ENCODE measurements at places on chromosomes 11 and 22. TPM values are rescaled to one million over a fixed set of nuclear protein-coding genes. Genes with fewer than 3 reads are reported as not detected.

- H3K4me3 ChIP-seq: no peak overlapping the region
- peaks cover 59% of the 10 kb centered on the region for H3K4me1 ChIP-seq
- no peak overlapping the region for H3K27ac ChIP-seq
- H3K27me3 ChIP-seq: peaks cover 14% of the 10 kb centered on the region
- DNase-seq: no peak
- peaks cover 32% of the 10 kb centered on the region for H3K36me3 ChIP-seq
Measured at GRCh38 chr11:793556-793955, 3.7 kb upstream of the CEND1 start.

DNA sequence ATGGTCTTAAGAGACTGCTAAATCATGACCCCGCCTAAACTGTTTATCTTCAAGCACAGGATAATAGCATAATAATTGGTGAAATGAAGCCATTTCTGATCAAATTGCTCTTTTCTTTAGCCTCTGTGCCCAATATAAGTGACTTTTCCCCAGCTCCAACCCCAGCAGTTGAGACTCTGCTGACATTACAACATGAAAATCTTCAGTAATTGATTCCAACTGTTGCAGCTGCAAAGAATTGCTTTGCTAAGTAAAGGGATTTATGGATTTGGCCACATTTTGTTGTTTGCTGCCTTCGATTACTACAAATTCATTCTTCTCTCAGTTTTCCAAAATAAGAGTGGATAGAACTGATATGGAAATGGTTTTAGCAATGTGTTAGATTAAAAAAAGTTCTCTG, 576.7 kb upstream of the LRRC4C start:
- H3K4me1 ChIP-seq: no peaks in the 10 kb centered on the region
- H3K27me3 ChIP-seq: no peaks in the 10 kb centered on the region
- H3K36me3 ChIP-seq: no peaks in the 10 kb centered on the region
- no peak overlapping the region for H3K4me3 ChIP-seq
- H3K27ac ChIP-seq: no peak overlapping the region

DNA sequence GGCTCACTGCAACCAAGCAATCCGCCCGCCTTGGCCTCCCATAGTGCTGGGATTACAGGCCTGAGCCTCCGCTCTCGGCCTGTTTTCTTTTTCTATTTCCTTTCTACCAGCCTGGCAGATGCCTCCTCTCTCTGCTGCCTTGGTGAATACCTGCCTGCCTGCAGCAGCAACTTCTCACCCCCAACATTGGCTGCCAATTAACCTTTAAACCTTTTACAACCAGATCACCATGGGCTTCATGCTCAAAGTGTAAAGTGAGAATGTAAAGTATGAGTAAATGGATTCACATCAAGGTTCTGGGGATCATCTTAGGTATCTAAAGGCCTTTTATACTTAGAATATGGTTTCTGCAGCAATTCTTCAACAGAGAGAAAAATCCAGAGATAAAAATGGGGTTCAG, 13.0 kb upstream of the FCHSD2 start:
- H3K4me1 ChIP-seq: peaks cover 80% of the 10 kb centered on the region
- no peak overlapping the region for H3K27ac ChIP-seq
- no peak for DNase-seq
- H3K36me3 ChIP-seq: no peaks in the 10 kb centered on the region

HMOX1 gene
- total RNA-seq: 11.5 TPM

DNA sequence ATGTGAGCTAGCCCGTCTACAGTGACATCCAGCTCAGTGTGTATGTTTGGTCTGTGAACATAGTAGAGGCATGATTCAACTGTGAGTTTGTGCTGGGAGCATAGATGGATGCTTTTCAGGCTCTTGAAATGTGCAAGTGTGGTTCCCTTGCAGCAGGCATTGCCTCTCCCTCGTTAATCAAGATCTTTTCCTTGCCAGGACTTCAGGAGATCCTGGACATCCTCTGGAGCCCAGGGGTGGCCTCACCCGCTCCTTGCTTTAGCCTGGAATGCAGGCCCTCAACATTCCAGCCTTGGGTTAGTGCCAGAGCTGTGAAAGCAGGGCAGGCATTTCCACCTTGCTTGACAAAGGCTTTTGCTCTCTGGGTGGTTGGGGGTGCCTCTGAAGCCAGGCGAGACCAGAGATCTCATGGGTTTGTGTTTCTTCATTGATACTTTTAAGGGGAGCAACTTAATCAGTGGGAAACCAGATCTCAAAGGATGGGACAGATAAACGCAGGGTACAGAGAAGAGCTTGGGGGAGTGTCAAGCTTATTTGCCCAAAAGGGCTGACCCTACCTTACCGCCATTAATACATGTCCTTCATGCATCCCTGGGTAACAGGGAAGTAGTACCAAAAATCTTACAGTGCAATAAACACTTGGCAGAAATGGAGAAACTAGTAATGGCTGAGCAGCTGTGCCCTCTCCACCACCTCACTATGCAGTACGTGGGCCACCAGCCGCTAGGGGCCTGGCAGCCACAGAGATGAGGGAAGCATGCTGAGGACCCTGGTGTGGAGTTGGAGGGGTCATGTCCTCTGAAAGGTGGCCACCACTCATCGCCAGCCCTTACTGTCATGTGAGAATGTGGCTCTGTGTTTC, 72.1 kb downstream of the PTPRJ start:
- H3K36me3 ChIP-seq: no peaks in the 10 kb centered on the region
- DNase-seq: no peak
- H3K27me3 ChIP-seq: no peaks in the 10 kb centered on the region
- H3K27ac ChIP-seq: no peak overlapping the region
- peaks cover 12% of the 10 kb centered on the region for H3K4me1 ChIP-seq

DNA sequence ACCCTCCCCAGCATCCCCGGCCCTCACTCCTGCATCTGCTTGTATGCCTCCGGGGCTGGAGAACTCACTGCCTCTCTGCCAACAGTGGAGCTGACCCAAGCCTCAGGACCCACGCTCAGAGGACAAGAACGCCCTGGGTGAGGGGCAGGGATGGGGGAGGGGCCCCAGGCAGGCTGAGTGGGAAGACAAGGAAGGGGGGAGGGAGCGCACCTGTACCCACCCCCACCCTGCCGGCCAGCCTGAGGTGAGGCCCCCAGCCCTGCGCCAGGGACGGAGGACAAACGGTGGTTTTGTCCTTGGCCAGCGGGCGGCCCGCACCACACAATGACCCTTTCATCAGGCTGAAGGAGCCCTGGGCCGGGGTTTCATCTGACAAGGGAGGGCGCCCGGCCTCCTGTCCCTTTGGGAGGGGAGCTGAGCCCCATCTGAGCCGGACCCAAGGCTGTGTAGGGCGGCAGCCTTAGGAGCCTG, 10.0 kb downstream of the WNT7B start:
- peaks cover 19% of the 10 kb centered on the region for H3K4me1 ChIP-seq
- H3K36me3 ChIP-seq: no peaks in the 10 kb centered on the region

- H3K36me3 ChIP-seq: peaks cover 18% of the 10 kb centered on the region
- no peak overlapping the region for H3K4me3 ChIP-seq
- H3K27ac ChIP-seq: no peak overlapping the region
- DNase-seq: no peak
- no peaks in the 10 kb centered on the region for H3K27me3 ChIP-seq
Measured at GRCh38 chr11:11997049-11997322, 11.4 kb downstream of the DKK3 start.

DNA sequence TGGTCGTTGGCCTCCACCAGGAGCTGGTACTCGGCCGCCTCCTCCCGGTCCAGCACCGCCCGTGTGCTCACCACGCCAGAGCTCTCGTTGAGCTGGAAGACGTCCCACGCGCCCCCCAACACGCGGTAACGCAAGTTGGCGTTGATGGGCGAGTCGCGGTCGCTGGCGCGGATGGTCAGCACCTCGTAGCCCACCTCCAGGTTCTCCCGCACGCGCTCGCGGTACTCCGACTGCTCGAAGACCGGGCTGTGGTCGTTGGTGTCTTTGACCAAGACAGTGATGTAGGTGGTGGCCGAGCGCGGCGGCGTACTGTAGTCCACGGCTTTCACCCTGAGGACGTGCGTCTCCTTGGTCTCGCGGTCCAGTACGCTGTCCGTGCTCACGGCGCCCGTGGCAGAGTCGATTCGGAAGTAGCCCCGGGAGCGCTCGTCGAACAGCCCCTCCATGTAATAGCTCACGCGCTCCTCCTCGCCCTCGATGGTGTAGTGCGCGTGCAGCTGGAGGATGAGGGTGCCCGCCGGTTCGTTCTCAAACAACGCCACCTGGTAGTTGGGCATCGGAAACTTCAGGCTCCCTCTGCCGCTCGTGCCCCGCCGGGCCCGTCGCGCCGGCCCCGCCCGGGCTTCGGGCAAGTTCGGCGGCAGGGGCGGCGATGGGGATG, 1.4 kb downstream of the CELSR1 start:
- H3K27me3 ChIP-seq: peaks cover 58% of the 10 kb centered on the region
- H3K27ac ChIP-seq: no peak overlapping the region
- peaks cover 15% of the 10 kb centered on the region for H3K4me1 ChIP-seq
- no peaks in the 10 kb centered on the region for H3K36me3 ChIP-seq

DNA sequence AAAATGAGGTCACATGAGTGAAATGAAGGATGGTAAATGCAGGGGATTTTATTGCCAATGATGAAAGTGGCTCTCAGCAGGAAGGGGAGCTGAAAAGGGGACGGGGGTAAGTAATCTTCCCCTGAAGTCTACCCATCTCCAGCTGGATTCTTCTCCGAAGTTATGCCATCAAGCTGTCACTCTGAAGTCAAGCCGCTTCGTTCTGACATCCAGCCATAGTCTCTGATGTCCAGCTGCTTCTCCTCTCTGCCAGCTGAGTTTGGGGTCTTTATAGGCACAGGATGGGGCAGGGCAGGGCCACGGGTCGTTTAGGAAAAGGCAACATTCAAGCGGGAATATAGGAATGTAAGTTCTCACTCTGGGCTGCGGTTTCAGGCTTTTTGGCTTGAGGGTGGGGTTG, 181.9 kb upstream of the ANO3 start:
- H3K27me3 ChIP-seq: no peaks in the 10 kb centered on the region
- no peaks in the 10 kb centered on the region for H3K4me1 ChIP-seq
- no peaks in the 10 kb centered on the region for H3K36me3 ChIP-seq
- DNase-seq: no peak
- H3K27ac ChIP-seq: no peak overlapping the region

DNA sequence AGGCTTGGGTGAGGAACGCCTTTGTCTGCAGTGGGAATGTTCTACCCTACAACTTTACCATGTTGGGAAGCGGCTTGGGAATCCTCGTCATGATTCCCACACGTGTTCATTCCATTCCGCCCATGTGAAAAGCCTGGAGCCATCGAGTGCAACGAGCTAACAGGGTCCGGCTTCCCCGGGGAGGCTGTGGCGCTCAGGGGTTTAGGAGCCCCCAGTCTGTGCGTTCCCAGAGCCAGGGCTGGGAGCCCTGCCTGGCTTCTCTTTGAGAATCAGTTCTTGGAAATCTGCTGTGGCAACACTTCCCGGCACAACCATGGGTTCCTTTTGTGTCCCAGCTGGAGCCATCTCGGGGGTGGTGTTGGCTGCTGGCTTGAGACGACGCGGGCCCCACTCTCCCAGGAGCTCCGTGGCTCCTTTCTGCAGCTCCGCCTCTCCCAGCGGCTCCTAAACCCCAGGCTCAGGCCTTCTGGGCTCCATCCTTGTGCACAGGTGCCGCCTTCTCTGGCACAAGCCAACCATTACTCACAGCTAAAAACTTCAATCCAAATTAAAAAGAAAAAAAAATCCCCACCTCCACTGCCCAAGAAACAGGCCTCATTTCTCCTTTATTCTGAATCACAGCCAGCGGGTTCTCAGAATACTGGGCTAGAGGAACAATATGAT, 18.7 kb upstream of the PPFIA1 start:
- no peaks in the 10 kb centered on the region for H3K36me3 ChIP-seq
- H3K4me3 ChIP-seq: no peak overlapping the region
- H3K27me3 ChIP-seq: peaks cover 10% of the 10 kb centered on the region
- peak; percentile 47 for DNase-seq
- no peak overlapping the region for H3K27ac ChIP-seq

GRCh38 chr11:76589477-76589876, 81.1 kb downstream of the LRRC32 start:
- peaks cover 19% of the 10 kb centered on the region for H3K4me1 ChIP-seq
- no peaks in the 10 kb centered on the region for H3K27me3 ChIP-seq
- no peak for DNase-seq
- no peak overlapping the region for H3K4me3 ChIP-seq

PHOX2A gene
- total RNA-seq: not detected

- DNase-seq: no peak
- no peaks in the 10 kb centered on the region for H3K27me3 ChIP-seq
- no peak overlapping the region for H3K27ac ChIP-seq
- H3K4me3 ChIP-seq: no peak overlapping the region
- H3K36me3 ChIP-seq: peaks cover 17% of the 10 kb centered on the region
Measured at GRCh38 chr22:25511725-25512124, 52.8 kb upstream of the GRK3 start.

PGA3 gene
- total RNA-seq: 1.2 TPM

- no peak for DNase-seq
- H3K27me3 ChIP-seq: no peaks in the 10 kb centered on the region
- H3K36me3 ChIP-seq: peaks cover 69% of the 10 kb centered on the region
- H3K27ac ChIP-seq: peak overlapping the region; percentile 29
- H3K4me1 ChIP-seq: peaks cover 19% of the 10 kb centered on the region
- no peak overlapping the region for H3K4me3 ChIP-seq
Measured at GRCh38 chr11:57547854-57548377, 10.5 kb downstream of the SMTNL1 start.

GRCh38 chr22:17192186-17192585, 27.0 kb downstream of the ADA2 start:
- no peak overlapping the region for H3K27ac ChIP-seq
- peaks cover 5% of the 10 kb centered on the region for H3K4me1 ChIP-seq
- no peak for DNase-seq
- no peak overlapping the region for H3K4me3 ChIP-seq
- H3K27me3 ChIP-seq: no peaks in the 10 kb centered on the region
- H3K36me3 ChIP-seq: peaks cover 16% of the 10 kb centered on the region

- peaks cover 11% of the 10 kb centered on the region for H3K27me3 ChIP-seq
- H3K4me1 ChIP-seq: peaks cover 9% of the 10 kb centered on the region
- peak overlapping the region; percentile 91 for H3K4me3 ChIP-seq
- no peaks in the 10 kb centered on the region for H3K36me3 ChIP-seq
- peak overlapping the region; percentile 47 for H3K27ac ChIP-seq
Measured at GRCh38 chr22:42270176-42270509, 310 bp downstream of the TCF20 start.

DNA sequence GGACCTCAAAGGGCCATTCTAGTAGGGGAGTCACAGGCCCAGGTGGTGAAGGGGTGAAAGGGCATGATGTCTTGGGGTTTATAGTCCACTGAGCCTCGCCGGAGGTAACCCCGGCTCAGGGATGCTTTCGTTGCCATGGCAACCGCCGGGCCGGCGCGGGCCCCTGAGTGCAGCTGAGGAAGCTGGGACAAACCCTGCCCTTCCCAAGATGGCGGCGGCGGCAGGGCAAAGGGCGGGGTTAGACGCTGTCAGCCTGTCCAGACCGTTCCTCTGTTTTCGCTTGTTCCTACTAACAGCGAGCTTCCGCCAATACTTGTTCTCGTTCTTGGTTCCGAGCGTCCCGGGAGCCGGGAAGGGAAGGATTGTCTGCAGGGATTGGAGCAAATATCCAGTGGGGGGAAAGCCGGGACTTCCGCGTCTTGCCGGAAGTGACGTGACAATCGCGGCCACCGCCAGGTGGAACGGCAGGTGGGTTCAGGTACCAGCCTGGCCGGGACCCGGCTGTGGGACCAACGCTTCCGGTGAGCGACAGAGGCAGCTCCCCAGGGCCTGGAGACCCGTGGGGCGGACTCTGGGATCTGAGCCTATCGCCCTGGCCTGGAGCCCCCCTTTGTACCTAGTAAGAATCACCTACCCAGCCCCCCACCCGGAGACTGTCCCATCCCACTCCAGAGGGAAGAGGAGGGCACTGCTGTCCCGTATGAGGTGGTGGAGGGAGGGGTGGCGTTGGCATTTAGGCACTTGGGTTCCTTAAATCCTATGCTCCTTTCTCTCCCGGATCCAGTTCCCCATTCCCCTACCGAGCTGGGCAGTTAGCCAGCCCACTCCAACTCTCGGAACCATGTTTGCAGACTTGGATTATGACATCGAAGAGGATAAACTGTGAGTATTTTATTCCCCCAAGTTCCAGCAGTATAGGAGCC, at the start of gene PICK1:
TSS of gene PICK1 (plus strand) at position 436 of the 923 bp plus-strand sequence. CDS start at position 842, 406 bp downstream.
- peak within 1 kb of the TSS; percentile 81 for H3K4me3 ChIP-seq
- peaks cover 5% of the 10 kb centered on the region for H3K36me3 ChIP-seq
- peak within 1 kb of the TSS; percentile 90 for H3K27ac ChIP-seq
- H3K4me1 ChIP-seq: peaks cover 24% of the 10 kb centered on the region

Measured in muscle of leg (tissue), 16 donors.